ENCODE measurements at places on chromosomes 2 and 18.
A peak's percentile ranks its signal among the peaks of the same experiment; 100 is the strongest.

- no peak for DNase-seq
These were observed 141.8 kb upstream of the ALKAL2 start for GRCh38 chr2:429575-430254.

DNA sequence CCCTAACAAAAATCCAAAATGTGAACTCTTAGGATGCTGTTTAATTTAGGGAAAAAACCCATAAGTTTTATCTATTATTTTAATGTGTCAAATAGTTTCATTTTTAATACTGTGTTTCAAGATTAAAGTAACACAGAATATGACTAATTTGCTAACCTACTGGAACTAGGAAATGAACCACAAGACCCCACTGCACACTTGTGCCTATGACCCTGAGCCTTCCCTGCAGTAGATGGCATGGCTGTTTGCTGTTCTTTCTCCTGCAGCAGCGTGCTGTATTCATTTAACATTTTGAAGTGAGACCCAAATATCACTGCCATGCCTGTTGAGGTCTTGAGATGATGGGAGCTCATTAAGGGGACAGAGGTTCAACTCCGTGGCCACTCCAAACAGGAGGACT is 565.2 kb upstream of the NRP2 start:
- no peak for DNase-seq

- DNase-seq: no peak
These were observed 194.3 kb downstream of the SOX11 start for GRCh38 chr2:5886462-5886861.

DNA sequence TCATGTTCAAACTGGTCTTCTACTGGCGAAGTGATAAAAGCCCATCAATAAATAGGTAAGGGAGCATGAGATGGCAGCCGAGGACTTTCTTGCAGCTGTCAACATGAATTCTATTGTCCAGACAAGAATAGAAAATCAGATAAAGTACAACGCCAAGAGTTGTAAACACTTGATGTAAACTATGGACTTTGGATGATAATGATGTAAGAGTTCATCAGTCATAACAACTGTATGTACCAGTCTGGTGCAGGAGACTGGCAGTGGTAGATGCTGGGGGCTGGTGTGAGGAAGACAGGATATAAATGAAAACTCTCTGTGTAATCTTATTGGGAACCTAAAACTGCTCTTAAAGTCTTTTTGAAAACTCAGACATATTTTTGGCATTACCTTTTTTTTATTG is 155.9 kb upstream of the RASGRP3 start:
- no peak for DNase-seq

GRCh38 chr2:48448274-48449061 is 81.5 kb upstream of the STON1 start:
- DNase-seq: peak; percentile 78

GRCh38 chr2:75619956-75620740 is 26.4 kb upstream of the MRPL19 start:
- no peak for DNase-seq

GRCh38 chr2:119679526-119679837 is 481 bp downstream of the TMEM177 start:
- DNase-seq: no peak

GRCh38 chr2:190781604-190782198 is 98.9 kb upstream of the GLS start:
- DNase-seq: no peak

- peak; percentile 56 for DNase-seq
These were observed 111.6 kb downstream of the SMAD7 start for GRCh38 chr18:48838921-48839818.

DNA sequence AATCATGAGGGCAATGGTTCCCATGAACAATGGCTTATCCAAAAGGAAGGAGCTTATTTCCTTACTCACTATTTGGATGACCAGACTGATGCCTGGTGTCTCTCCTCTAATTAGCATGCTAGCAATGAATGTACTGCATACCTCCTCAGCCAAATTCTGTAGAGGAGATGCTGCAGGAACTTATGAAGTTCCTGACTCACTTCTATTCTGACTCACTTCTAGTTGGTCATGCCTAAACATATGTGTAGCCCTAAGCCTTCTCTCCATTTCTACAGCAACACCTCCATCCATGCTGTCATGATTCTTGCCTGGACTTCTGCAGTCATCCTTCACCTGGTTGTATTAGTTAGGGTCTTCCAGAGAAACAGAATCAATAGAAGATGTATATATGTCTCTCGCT is 59.9 kb upstream of the MRPS9 start:
- no peak for DNase-seq

GRCh38 chr18:37525262-37525585 is 40.4 kb downstream of the CELF4 start:
- no peak for DNase-seq

- no peak for DNase-seq
These were observed 14.6 kb downstream of the ATG4B start for GRCh38 chr2:241652142-241652541.

All from GM04503 (cell line).